ENCODE measurements at places on chromosomes 2 and 18.

- no peak for DNase-seq
Measured at GRCh38 chr2:201220102-201220570, 37.2 kb downstream of the CASP10 start.

DNA sequence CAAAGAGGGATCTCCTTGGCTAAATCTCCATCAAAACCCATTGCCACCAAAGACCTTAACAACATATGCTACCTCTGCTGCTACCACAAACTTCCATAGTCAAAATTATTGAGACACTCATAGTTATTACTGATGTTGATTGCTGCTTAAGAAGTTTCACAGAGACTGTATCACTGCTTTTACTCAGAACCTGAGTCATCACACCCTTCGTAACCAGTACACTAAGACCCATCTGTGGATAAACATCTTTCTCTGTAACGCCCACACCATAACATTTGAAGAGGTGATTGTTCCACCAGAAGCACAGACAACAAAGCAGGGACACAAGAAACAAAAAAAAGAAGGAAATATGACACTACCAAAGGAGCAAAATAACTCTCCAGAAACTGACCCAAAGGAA is 1563.1 kb downstream of the LRP1B start:
- no peak for DNase-seq

DNA sequence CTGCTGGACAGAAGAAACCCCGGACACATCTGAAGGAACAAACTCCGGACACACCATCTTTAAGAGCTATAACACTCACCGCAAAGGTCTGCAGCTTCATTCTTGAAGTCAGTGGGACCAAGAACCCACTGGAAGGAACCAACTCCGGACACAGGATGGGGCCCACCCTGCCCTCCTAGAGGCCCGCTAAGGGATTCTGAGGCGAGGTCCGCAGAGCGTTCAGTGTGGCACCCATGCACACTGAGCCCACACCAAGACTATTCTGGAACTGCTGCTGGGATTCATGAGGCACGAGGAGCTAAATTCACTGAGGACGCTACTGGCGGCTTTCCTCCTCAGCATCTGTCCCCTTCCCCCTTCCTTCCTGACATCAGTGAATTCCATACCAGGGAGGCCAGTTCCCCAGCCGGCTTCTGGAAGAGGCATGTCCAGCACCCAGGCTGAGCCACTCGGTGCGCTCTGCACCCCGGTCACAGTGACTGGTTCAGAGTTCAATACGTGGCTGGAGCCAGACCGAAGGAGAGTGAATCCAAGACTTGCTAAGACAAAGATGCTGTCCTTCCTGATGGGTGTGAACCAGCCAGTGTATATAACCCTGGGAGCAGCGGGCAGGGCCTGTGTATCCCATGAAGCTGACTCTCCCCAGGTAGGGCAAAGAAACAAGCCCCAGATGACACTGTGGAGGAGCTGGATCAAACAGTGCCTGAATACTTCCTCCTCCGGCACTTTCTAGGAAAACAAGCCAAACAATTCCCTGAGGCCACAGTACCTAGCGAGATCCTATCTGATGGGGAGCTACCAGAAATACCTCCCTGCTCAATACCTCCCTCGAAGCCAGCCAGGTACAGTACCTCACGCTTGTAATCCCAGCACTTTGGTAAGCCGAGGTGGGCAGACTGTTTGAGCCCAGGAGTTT is 11.1 kb downstream of the HDAC4 start:
- no peak for DNase-seq

DNA sequence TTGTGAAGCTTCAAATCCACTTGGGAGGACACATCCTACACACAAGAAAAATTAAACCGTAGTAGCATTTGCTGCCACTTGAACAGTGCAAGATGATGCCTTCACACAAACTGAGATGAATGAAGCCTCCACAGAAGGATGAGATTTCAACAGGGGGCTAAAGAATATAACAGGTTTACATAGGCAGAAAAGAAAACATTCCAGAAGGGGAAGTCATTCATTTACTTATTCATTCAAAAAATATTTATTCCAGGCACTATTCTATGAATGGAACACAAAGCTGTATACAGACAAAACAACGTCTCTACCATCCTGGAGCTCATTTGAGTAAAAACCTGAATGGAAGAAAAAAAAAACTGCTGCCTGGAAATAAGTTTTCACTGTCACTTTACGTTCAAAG is 170.5 kb downstream of the CDH20 start:
- DNase-seq, result no peak

GRCh38 chr2:148523315-148523714 is 121.2 kb upstream of the EPC2 start:
- DNase-seq, result no peak

DNA sequence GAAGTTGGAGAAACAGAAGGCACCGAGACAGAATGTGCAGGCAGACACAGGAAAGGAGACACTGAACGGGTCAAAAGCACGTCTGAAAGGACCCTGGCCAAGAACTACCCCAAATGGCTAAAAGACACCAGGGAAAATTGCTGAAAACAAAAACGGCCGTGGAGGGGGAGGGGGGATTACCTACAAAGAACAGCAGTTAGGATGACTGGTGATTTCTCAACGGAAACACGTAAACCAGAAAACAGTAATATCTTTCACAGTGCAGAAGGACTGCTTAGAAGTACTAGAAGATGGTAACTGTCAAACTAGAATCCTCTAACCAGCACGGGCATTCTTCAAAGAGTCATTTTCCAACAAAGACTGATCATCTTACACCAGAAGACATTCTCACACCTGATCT is 142.6 kb downstream of the HDAC4 start:
- no peak for DNase-seq

DNA sequence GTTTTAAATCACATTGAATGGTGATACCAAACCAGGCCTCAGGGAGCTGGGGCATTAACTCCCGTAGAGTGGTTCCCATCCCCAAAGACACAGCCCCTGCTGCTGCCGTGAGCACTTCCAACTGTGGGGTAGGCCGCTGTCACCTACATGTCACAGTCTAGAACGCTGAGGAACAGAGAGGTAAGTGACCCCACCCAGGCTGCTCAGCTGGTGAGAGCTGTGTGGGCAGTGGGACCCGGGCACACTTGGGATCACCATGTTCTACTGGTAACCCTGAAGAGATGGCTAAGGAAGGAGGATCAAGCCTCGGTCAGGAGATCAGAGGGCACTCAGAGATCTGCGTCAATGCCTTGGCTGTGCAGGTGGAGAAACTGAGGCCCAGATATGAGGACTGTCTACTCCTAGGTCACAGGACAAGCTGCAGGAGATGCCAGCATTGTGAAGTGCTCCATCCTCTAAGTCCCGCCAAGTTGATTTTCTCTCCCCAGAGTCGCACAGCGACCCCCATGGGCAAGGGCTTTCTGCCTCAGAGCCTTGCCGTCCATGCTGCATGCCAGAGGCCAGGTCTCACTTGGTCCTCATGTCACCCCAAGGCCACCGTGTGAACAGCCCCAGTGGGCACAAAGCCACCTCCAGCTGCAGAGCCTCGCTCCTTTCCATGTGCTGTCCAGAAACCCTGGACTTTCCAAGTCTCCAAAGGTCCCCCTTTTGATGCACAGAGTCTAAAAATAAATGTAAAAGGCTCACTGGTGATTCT is 144.2 kb upstream of the OTOS start:
- no peak for DNase-seq

DNA sequence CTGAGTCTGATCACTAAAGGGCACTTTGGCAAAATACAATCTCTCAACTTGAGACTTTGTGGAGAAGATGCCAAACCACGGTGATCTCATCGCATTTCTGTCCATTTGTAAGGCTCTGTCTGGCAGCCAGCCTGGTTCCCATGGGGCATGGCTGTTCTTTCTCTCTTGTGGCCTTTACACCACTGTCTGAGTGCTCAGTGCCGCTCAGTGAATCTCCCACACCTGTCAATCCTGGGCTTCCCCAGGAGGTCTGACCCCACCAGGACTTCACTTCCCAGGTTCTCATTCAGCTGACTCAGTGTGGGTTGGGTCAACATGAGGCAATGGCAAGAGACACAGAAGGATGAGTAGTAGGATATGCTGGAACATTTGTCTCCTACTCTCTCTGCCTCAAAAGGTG is 96.8 kb upstream of the TRIB2 start:
- no peak for DNase-seq

- no peak for DNase-seq
Measured at GRCh38 chr2:203490391-203490790, 44.7 kb downstream of the RAPH1 start.

GRCh38 chr2:219959471-219959870 is 332.0 kb downstream of the SLC4A3 start:
- DNase-seq, result no peak

DNA sequence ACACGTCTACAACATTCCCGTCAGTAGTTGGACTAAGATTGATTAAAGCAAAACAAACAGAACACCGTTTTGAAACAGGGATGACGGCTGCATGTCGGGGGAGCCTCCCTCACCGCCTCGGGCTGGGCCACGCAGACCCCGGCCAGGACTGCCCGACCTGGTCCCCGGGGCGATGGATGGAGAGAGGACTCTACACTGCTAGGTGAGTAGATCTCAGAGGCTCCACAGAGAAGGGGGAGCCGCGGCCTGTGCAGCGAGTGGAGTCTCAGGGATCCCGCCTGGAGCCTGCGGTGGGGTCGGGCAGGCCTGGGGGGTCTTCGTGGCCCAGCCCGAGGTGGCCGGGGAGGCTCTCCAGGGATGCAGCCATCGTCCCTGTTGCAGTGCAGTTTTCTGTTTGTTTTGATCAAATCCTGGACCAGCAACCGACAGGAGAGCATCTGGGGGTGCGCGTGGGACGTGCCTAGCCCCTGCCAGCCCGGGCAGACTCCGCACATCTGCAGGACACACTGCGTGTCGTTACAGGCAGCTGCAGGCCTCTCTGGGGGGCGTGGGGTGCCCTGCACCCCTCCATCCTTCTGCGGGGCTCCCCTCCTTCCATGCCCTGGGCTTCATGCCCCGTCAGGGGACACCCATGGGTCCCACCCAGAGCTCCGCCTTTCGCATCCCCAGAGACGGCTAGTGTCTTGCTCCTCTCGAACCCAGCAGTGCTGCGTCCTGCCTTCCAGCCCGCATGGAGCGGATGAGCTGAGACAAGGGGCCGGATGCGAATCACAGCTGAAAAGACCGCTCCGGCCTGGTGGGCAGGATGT is 143.6 kb downstream of the RTP5 start:
- no peak for DNase-seq

DNA sequence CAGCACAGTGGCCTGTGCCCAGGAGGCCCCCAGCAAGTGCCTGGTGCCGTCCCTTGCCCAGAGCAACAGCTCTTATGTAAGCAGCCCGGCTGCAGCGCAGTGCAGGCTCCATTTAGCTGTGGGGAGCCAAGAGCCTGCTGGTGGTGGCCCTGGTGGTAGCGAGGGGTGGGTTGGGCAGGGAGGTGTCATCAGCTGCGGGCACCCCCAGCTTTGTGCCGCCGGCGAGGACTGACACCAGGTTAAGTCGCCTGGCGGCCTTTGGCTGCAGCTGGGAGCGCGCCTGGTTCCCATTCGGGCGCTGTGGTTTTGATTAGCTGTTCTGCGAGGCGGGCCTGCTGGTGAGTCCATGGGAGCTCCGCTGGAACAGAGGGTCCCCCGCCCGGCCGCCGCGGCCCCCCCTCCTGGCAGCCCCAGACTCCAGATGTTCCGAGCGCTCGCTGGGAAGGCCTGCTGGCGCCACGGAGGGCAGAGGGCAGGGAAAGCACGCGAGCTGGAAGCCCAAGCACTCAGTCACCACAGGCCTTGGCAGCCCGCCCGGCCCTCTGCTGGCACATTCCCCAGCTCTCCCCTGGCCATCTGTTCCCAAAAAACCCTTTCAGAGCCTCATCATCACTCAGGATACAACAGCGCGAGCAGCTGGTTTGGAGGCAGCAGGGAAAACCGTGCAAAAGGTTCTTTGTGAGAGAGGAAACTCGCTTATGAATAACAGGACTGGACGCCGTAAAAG is 18.4 kb downstream of the ATOH8 start:
- peak; percentile 92 for DNase-seq

GRCh38 chr2:133040170-133040569 is 370.2 kb upstream of the LYPD1 start:
- DNase-seq, result no peak

DNA sequence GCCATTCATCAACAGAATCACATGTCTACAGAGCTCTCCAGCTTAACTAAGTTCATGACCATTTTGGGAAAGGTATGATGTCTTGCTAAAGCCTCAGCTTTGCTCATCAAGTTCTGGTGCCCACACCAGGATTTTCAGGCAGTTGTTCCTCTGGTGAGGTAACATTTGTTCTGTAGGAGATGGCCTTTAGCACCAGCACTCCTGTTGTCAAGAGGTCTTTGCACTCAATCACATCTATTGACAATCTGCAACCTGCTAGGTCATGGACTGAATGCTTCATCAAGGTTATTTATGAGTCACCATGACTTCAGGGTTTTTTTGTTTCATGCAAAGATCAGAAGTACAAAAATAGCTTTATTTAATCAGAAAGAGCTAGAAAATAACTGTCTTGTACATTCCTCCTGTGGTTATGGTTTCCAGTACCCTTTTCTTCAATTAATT is 36.6 kb upstream of the VIT start:
- DNase-seq, result no peak

DNA sequence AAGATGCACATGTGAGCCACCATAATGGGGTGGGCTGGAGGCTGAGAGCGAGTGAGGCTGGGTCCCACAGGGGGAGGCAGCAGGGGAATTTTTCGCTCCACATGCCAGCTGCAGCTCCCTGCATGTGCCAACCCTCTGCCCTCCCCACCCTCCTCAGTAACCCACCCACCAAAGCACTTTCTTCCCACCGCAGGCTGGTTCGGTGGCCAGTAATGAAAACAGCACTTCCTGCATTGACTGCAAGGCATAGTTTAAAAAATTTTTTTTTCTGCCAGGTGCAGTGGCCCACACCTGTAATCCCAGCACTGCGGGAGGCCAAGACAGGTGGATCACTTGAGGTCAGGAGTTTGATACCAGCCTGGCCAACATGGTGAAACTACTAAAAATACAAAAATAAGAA is 147.5 kb upstream of the TTC39C start:
- no peak for DNase-seq

GRCh38 chr2:222404151-222404905 is 20.0 kb upstream of the SGPP2 start:
- DNase-seq, result no peak

DNA sequence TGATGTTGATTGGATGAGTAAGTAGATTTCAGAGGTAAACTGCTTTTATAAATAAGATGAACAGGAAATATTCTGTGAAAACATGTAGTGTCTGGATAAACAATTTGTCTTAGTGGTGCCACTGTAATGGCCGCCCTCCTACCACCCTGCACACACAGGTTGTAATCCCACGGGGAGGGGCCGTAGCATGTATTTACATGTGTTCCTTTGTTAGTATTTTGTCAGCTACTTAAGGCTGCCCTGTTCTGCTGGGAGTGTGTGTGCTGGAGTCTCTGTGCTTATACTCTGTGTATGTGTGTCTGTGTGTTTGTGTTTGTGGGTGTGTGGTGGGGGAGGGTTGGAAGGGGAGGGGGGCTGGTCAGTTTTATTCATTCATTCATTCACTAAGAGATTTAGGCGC is 5.1 kb downstream of the TSHZ1 start:
- DNase-seq, result no peak

DNA sequence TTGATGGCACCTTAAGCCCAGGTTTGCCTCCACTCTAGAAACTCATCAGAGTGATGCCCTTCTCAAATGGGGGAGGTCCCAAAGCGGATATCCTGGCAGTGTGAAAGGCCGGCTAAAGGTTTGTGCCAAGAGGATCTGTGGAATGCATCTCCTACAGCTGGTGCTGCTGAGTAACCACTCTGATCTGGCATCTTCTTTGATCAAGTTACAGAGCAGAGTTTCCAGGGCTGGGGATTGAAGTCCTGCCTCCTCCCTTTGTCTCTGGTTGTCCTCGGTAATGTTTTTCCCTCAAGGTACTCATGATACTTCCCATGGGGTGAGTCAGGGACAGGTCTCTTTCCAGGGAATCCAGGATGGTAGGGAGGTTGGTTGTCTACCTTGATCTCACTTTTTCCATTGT is 24.6 kb downstream of the PRKRA start:
- no peak for DNase-seq

- DNase-seq, result no peak
Measured at GRCh38 chr2:61785583-61785982, 68.3 kb downstream of the FAM161A start.

All from D341Med (cell line).